ENCODE measurements at places on chromosomes 7 and 10. TPM values are rescaled to one million over a fixed set of nuclear protein-coding genes. Genes with fewer than 3 reads are reported as not detected.

GRM3 gene
- polyA plus RNA-seq = not detected

MEST gene
- polyA plus RNA-seq = 3.8 TPM

NPS gene
- not detected for polyA plus RNA-seq

LIPM gene
- 0.44 TPM for polyA plus RNA-seq

PLXDC2 gene
- polyA plus RNA-seq = 12.0 TPM

VWA2 gene
- 0.49 TPM for polyA plus RNA-seq

MRPS33 gene
- 85.4 TPM for polyA plus RNA-seq

GRCh38 chr7:121385800-121386179, 10.3 kb downstream of the FAM3C start:
- H3K27ac ChIP-seq = no peak overlapping the region
- no peaks in the 10 kb centered on the region for H3K36me3 ChIP-seq
- no peaks in the 10 kb centered on the region for H3K27me3 ChIP-seq
- no peak for DNase-seq

DNA sequence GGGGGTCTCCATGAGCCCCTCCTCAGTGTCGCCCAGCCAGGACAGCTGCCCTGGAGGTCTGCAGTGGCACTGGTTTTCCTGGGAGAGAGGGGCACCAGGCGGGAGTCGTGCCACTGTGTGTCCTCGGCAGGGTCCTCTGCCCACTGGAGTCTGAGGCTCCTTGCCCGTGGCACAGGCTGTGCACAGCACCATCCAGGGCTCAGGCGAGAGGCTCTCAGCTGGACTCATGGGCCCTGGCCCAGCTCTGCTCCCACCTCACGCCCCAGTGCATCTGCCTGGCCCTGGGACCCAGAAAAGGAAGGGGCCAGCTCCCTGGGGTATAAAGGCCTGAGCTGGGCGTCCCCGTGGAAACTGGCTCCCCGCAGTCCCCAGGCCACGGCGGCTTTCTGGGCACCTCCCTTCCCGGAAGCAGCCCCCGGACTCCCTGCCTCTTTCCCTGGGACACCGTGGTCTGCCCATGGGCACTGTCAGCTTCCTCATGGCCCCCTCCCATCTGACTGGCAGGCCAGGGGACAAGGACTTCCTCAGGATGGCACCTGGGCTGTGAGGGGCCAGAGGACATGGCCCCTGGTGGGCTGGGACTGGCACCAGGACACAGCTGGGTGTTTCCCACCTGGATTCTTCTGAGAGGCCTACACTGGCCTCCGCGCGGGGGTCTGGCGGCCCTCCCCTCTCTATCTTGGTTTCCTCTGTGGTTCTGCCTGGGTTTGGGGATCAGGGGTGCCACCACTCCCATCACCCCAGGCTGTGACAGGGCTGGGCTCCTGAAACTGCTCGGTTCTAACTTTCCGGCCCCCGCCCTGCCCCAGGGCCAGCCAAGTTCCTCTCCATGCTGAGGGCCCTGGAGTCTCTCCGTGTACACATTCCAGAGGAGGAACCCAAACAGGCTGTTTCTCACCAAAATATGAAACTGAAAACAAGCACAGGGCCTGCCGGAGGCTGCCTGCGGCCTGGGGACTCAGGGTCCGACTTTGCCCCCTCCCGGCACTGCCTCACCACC, 5.5 kb downstream of the FOXL3 start:
- H3K27me3 ChIP-seq = peaks cover 34% of the 10 kb centered on the region
- no peak overlapping the region for H3K4me3 ChIP-seq
- H3K27ac ChIP-seq = no peak overlapping the region
- H3K4me1 ChIP-seq = no peaks in the 10 kb centered on the region
- no peak for DNase-seq

DNA sequence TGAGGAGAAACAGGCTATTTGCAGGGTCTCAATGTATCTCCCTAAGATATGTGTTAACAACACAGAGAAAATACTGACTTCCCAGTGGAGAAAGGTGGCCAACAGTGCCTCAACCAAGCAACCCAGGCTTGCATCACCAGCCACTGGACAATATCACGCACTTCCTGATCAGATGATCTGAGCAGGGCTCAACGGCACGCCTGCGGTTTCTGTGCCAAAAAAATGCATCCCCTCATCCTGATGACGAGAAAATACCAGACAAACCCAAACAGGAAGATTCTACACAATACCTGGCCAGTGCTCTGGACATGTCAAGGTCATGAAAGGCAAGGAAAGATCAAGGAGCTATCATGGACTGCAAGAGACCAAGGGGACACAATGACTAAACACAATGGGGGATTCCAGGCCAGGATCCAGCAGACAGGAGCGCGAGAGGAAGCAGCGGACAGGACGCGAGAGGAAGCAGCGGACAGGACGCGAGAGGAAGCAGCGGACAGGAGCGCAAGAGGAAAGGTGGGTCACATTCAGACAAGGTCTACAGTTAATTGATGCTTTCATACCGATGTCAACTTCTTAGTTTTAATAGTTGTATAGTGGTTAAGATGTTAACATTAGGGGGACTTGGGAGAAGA, 51.1 kb downstream of the GNA12 start:
- no peak for DNase-seq
- H3K4me3 ChIP-seq = no peak overlapping the region
- H3K4me1 ChIP-seq = no peaks in the 10 kb centered on the region
- no peaks in the 10 kb centered on the region for H3K27me3 ChIP-seq
- peaks cover 15% of the 10 kb centered on the region for H3K36me3 ChIP-seq
- H3K27ac ChIP-seq = no peak overlapping the region

DNA sequence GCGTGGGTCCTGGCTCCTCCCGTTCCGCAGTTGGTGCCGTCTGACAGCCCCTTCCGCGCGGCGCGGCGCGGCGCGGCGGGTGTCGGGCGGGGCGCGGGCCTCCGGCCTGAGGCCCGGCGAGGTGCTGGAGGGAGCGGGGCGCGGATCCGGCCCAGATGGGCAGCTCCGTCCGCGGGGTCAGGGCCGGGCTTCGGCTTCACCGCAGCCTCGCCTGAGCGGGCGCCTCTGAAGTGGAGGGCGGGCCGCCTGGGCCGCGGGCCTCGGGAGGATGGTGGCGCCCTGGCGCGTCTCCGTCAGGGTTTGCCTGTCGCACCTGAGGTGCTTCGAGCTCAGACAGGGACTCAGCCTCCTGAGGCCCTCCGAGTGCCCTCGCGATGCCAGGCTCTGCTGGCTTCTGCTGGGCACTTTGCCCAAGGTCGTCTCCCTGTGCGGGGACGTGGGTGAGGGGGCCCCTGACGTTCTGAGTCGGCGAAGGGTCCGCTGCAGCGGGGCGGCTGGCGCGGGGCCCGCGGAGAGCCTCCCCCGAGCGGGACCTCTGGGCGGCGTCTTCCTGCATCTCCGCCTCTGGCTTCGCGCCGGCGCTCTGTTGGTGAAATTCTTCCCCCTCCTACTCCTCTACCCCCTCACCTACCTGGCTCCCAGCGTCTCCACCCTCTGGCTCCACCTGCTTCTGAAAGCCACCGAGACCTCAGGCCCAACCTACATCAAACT, 473 bp downstream of the ADCK2 start:
- peaks cover 3% of the 10 kb centered on the region for H3K36me3 ChIP-seq
- peak overlapping the region; percentile 79 for H3K4me3 ChIP-seq
- peak overlapping the region; percentile 19 for H3K27ac ChIP-seq
- H3K27me3 ChIP-seq = no peaks in the 10 kb centered on the region

DNA sequence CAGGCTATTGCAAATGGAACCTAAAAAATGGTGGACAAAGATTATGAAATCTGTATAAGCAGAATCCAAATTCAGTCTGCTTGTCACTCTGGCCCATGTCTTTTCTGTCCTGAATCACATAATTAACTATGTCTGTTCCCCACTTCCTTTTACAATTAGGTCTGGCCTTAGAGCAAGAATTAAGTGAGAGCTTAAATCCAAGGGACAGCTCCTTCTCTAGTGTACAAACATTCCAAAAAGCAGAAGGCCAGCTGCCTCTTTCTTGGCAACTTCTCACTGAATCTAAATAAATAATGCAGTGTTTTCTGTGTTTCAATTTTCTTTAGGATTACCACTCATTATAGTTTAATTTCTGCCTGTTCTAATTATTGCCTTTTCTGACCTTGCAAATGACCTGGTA, 39.3 kb upstream of the NEBL start:
- H3K27ac ChIP-seq = no peak overlapping the region
- no peaks in the 10 kb centered on the region for H3K36me3 ChIP-seq
- no peak overlapping the region for H3K4me3 ChIP-seq
- no peak for DNase-seq

GRCh38 chr7:16348251-16348650, 73.1 kb downstream of the CRPPA start:
- no peaks in the 10 kb centered on the region for H3K36me3 ChIP-seq
- no peak overlapping the region for H3K4me3 ChIP-seq
- DNase-seq = no peak
- H3K27ac ChIP-seq = no peak overlapping the region
- H3K27me3 ChIP-seq = no peaks in the 10 kb centered on the region
- H3K4me1 ChIP-seq = no peaks in the 10 kb centered on the region

DNA sequence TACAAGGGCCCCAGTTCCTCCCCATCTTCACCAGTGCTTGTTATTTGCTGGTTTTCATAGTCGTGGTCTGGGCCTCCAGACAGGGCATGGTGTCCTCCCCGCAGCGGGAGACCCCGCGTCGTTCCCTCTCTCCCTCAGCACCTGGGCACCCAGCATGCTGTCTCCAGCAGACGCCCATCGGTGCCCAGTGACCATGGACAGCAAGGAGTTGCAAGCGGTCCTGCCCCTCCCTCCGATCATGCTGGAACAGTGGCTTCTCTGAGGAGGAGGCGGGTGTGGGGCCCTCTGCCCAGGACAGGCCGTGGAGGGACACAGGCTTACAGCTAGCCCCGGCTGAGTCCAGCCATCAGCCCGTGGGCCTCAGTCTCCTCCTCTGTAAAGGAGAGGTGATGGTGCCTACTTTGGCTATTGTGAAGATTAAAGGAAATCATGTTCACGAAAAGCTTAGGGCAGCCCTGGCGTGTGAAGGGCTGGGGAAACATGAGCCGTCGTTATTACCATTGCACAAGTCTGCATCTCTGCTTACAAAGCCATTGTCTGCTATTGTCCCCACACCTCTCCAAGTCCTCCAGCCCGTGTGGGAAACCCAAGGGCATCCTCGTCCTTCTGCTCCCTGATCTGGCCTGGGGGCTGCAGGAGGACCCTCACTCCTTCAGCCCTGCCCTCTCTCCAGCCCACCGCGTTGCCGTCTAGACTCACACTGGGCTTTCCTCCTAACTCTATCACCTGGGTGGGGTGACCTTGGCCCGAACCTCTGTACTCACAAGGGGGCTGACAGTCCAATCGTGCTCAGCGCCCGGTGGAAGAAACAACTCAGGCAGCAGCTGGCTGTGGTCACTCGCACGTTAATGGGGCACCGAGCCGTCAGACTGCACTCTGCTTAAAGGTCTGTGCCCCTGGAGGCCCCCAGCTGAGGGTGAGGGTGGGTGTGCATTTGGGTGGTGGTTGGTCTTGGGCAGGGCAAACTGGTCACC, 29.9 kb downstream of the EN2 start:
- H3K36me3 ChIP-seq = no peaks in the 10 kb centered on the region
- peaks cover 3% of the 10 kb centered on the region for H3K4me1 ChIP-seq
- peaks cover 16% of the 10 kb centered on the region for H3K27me3 ChIP-seq

DNA sequence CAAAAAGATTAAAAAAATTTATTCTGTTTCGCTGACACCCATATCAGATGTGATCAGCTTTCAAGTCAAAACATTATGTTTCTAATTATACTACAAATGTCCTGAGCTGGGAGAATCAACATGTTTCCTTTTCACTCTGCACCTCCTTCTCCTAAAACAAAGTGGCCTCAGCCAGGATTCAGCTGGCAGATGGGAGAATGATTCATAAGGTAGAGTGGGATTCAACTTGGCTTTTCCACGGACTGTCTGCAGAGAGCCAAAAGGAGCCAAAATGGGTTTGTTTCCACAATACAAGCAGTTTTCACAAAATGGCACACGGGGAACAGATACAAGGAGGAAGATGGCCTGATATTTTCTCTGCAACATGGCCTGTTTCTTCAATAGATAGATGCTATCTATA, 376.5 kb upstream of the PRKCQ start:
- H3K4me1 ChIP-seq = no peaks in the 10 kb centered on the region
- H3K4me3 ChIP-seq = no peak overlapping the region

GRCh38 chr7:54823776-54824175, 64.8 kb upstream of the SEC61G start:
- no peaks in the 10 kb centered on the region for H3K27me3 ChIP-seq
- no peaks in the 10 kb centered on the region for H3K36me3 ChIP-seq
- H3K4me1 ChIP-seq = peaks cover 19% of the 10 kb centered on the region
- no peak overlapping the region for H3K27ac ChIP-seq
- H3K4me3 ChIP-seq = no peak overlapping the region

GRCh38 chr10:3532644-3533043, 252.4 kb downstream of the KLF6 start:
- no peaks in the 10 kb centered on the region for H3K27me3 ChIP-seq
- no peaks in the 10 kb centered on the region for H3K36me3 ChIP-seq
- H3K4me1 ChIP-seq = peaks cover 42% of the 10 kb centered on the region
- H3K4me3 ChIP-seq = no peak overlapping the region
- peak overlapping the region; percentile 25 for H3K27ac ChIP-seq

GRCh38 chr10:90179696-90180407, 478.5 kb downstream of the KIF20B start:
- H3K4me3 ChIP-seq = no peak overlapping the region
- peaks cover 29% of the 10 kb centered on the region for H3K4me1 ChIP-seq
- peak; percentile 62 for DNase-seq
- peak overlapping the region; percentile 74 for H3K27ac ChIP-seq

- no peak for DNase-seq
- peaks cover 49% of the 10 kb centered on the region for H3K4me1 ChIP-seq
- H3K36me3 ChIP-seq = no peaks in the 10 kb centered on the region
- no peak overlapping the region for H3K4me3 ChIP-seq
These were observed 12.3 kb upstream of the TRDMT1 start for GRCh38 chr10:17213646-17214349.

GRCh38 chr7:5200561-5201235, 10.7 kb downstream of the WIPI2 start:
- H3K4me1 ChIP-seq = no peaks in the 10 kb centered on the region
- no peaks in the 10 kb centered on the region for H3K27me3 ChIP-seq
- peaks cover 12% of the 10 kb centered on the region for H3K36me3 ChIP-seq
- no peak for DNase-seq

DNA sequence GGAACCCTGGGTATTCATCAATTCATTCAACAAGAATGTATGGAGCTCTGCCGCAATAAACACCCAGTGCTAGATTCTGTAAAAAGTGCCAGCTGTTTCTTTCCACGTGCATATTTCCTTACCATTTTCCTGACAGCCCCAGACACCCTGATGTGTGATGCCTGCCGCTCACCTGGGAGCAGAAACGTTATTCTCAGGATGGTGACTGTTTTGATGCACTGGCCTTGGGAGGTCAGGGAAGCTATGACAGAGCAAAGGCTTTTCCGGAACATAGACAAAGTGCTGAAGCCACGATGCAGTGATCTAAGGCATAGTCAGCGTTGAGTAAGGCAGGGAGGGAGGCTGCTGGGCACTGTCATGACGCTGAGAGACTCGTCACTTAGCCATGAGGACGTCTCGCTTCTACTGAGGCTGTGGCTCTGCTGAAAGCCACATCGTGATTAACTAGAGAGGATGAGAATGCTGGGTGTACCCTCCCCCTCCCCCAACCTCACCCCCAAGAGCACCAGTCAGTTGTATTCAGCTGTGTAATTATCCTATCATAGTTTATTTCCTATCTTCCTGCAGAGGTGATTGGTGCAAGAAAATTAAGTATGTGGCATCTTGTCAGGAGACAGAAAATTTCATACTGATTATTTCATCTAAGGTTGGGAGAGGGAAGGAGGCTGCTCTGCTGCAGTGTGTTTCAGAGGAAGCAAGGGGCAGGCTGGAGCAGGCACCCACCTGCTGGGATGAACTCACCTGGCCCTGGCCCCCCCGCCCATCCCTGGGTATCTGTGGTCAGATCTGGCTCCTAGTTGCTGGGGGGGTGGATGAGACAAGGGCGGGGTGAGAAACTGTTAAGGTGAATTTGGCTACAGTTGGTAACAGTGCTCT, 48.8 kb upstream of the SMNDC1 start:
- no peaks in the 10 kb centered on the region for H3K36me3 ChIP-seq
- H3K4me3 ChIP-seq = peak overlapping the region; percentile 62
- DNase-seq = peak; percentile 96
- H3K27ac ChIP-seq = peak overlapping the region; percentile 99
- peaks cover 30% of the 10 kb centered on the region for H3K4me1 ChIP-seq

Data from keratinocyte (primary cell).